ENCODE measurements at places on chromosomes 5 and 9. TPM values are rescaled to one million over a fixed set of nuclear protein-coding genes. Genes with fewer than 3 reads are reported as not detected.

- no peak for DNase-seq
Observed at GRCh38 chr9:131282175-131282574, 5.9 kb upstream of the FAM78A start.

- DNase-seq = no peak
Observed at GRCh38 chr5:179304466-179304865, 40.8 kb downstream of the ADAMTS2 start.

GRCh38 chr5:96177303-96177869 is 215.7 kb upstream of the ELL2 start:
- DNase-seq = peak; percentile 40

GRCh38 chr9:92293452-92294296 is at the start of gene IARS1:
Gene IARS1, minus strand, starts transcription at chr9:92293697. Its CDS starts 4,278 bp downstream, at chr9:92289419.
- DNase-seq = peak; percentile 96

DNA sequence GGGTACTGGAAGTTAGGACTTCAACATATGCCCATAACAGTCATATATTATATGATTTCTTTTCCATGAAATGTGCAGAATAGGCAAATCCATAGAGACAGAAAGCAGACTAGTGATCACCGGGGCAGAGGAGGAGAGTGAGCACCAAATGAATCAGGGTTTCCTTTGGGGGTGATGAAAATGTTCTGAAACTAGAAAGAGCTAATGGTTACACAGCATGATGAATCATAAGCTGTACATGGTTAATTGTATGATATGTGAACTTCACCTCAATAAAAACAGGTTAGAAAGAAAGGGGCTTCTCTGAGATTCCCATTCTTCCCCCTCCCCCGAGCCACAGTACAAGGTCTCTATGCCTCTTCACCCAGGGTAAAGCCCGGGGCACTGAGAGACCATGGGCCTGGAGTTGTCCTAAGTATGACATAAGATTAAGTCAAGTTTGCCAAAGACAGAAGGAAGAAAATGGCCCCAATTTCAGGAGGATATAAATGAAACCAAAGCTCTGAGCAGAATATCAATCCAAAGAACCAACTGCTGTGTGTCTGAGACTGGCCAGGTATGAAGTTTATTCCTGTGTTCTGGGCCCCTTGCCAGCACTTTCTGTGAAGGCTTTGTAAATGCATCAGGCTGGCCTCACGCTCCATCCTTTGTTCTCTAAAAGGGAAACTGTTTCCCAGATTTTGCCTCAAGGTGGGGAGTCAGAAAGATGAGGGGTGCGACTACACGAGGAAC is 243.8 kb downstream of the CDK5RAP2 start:
- no peak for DNase-seq

DNA sequence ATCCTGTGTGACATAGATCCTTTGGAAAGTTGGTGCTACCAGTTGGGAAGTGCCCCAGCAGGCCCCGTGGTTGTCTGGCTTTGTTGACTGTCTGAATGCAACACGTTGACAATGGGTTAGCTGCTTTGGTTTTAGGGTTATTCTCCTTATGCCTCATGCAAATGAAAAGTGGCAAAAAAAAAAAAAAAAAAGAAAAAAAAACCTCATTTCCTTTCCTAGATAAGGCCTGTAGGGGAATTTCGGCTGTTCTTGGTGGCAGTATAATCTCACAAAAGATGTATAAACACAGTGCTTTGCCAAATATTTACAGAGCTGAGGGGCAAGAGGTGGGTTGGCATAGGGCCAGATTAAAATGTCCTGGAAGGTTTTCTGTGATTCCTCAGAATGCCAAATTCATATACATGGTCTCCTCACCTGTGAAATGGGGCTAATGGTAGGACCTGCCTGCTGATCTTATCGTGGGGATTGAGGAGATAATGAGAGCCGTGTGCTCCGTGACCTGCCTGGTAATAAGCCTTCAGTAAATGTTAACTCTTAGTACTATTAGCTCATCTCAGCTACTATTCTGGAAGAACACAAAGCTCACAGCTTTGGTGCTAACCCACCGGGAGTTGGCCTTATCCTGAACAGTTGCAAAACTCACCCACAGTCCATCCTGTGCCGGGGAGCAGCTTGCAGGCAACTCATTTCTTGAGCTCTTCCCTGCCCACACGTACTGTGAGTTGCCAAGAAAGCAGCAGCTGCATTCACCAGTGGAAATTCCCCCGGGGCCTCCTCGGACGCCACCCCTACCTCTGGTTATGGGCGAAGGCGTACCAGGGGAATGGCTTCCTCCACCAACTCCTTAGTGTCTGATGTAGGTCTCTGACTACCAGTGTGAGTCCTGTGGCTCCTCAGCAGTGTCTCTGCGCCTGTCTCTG is 220.3 kb downstream of the NR3C1 start:
- peak; percentile 66 for DNase-seq

DNA sequence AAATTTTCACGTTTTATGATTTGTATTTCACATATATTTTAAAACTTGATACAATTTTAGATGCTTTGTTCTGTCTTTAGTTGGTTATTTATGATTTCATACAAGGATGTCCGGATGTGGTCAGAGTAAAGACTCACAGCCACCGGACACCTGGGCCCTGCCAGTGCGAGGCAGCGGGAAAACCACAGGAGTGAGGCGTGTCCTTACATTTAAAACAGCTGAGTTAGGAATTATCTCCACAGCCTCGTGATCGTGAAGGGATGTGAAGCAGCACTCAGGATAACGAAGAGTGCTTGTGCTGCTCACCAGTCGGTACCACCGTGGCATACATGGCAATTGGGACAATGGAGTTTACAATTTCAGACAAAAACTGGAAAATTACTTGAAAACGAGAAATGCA is 14.0 kb downstream of the SNX18 start:
- DNase-seq = no peak

The CD14 gene
- total RNA-seq = 1.7 TPM

GRCh38 chr9:99259231-99259918 is 37.3 kb downstream of the SEC61B start:
- no peak for DNase-seq

DNA sequence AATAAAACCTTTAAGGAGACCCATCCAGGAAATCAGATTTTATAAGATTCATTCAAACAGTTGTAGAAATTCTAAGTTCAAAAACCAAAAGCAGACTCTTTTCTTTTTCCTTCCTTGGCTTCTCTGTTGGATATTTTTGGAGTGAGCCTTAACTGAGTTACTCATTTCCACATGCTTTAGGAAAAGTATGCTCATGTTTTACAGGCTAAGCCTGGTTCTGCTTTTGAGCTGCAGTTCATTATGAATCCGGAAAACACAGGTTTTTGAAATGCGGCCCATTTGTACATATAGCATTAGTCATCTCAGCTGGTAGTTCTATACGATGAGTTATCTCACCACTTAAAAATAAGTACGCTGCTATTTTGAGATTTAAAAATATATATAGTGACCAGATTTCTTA is 156.6 kb upstream of the DMRT1 start:
- peak; percentile 59 for DNase-seq

The ZBED3 gene
- total RNA-seq = 3.1 TPM

GRCh38 chr9:7226007-7226640 is 468.4 kb downstream of the KDM4C start:
- no peak for DNase-seq

GRCh38 chr5:63245271-63245670 is 666.7 kb downstream of the LRRC70 start:
- no peak for DNase-seq

DNA sequence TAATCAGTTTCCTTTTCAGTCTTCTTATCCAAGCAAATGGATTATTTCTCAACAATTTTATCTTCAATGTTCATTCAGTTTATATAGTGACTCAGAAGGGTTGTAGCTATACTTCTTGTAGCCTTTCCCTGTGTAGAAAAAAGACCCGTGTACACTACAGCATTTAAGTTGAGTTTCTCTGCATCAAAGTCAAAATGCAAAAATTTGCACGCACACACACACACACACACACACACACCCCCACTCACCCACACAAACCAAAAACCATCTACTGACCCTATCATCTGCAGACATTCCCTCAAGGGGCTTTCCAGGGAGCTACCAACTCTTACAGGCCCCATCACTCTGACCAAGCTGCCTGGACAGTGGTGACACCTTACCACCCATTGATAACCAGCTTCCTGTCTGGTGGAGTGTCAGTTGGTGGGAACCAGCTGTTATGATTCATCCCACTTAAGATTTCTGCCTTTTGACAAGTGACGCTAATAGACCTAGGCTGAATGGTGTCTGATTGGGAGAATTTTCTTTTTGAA is 12.2 kb upstream of the ELL2 start:
- no peak for DNase-seq

GRCh38 chr9:111613436-111614040 is 14.1 kb upstream of the PTGR1 start:
- peak; percentile 62 for DNase-seq
